Ascending aorta (tissue), 2 donors: ENCODE measurements at places on chromosomes 16 and 17. TPM values are rescaled to one million over a fixed set of nuclear protein-coding genes. Genes with fewer than 3 reads are reported as not detected.
A peak's percentile ranks its signal among the peaks of the same experiment; 100 is the strongest.

TNFRSF17 gene
- not detected for total RNA-seq

DNA sequence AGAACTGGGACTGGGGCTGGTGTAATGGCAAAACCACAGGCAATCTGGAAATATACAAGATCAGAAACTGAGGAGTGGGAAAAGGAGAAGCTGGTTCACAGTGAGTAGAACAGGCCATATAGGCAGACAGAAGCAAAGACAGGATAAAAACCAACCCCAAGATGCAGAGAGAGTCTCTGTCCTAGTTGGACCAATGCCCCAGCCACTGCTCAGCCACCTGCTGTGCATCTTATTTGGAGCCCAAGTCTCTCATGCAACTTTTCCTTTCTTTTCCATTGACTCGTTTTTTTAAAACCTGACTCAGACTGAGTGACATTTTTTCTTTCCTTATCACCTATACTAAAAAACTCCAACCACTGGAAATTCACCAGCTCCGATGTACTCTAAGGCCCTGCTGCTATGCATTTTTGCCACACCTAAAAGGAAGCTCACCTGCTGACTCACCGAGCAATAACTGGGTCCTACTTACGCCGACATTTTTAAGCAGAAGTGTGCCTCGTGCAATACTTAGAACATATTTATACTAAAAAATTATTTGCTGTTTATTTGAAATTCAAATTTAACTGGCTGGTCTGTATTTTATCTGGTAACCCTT is 100.8 kb upstream of the XYLT1 start:
- no peak for DNase-seq

DNA sequence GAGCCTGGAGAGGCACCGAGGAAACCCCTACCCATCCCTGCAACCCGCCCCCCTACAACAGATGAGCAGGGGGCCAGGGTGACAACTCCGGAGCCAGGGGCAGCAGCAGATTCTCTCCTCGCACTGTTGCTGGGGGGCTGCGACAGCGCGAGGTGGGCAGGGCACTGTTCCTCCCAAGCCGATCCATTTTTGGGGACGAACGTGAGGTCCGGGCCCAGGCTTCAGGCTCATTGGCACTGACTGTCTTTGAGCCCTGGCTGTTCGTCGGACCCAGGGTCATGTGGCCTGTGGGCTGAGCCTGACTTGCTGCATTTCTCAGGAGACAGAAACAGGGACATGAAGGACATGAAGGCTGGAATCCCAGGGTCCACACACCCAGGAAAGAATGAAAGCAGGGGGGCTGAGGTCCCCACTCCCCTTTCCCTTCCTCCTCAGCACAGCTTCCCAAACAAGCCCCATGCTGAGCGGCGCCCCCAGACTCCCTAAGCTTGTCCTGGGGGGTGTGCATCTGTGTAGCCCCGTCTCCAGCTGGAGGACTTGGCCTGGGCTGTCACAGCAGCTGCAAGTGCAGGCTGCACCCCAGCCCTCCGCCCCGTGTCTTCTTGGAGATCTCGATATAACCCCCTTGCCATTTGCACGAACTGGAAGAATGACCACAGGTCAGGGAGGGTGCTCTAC is 18.7 kb downstream of the CEP295NL start:
- no peak for DNase-seq

- peak; percentile 41 for DNase-seq
Observed at GRCh38 chr16:27698266-27698665, 148.3 kb downstream of the KATNIP start.

GRCh38 chr17:29613352-29613837 is 9.3 kb downstream of the CORO6 start:
- DNase-seq, result peak; percentile 96

DNA sequence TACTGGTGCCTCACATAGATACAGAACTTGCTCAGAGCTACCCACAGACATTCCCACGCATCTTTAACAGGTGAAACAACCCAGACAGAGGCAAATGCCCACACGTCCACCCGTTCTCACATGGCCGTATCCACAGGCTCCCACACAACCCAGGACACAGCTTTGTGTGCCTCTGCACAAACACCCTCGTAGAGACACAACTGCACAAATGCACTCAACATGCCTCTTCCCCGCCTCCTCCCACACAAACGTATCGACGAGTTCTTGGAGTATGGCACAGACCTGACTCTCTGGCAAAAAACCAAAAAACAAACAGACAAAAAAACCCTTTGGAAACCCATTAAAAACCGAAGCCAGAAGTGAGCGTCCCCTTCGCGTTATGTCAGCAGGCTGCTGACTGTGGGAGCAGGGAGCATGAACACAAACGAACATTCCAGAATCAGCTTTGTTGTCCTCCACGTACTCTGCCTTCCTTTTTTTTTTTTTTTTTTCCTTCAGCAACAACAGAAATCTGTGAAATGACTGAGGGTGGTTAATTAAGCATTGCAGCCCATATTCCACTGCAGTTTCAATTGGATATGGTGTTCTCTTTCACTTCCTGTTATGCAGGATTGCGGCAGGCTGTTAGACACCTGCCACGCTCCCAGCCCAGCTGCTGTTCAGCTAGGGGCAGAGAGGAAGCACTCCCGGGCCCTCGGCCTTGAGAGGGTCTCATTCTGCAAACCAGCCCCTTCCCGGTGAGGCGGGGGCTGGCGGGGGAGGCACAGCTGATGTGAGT is 313.7 kb downstream of the MAF start:
- DNase-seq, result no peak
